ENCODE measurements at places on chromosomes 12 and 14.

DNA sequence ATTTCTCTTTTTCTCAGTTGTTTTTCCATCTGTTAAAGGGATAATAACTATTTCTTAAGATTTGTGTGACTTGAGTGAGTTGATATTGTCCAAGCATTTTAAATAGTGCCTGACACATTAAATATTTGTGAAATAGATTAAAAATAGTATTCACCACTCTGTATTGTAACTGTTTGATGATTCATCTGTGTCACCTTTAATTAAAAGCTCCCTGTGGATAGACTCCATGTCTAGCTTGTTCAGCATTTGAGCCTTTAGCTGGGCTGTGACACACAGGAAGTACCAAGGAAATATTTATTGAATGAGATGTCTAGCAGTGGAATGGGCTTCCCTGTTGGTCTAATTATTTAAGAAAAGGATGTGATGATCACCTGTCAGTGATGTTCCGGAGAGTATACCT, 1.8 kb upstream of the GLIPR1L2 start:
- no peak for DNase-seq

DNA sequence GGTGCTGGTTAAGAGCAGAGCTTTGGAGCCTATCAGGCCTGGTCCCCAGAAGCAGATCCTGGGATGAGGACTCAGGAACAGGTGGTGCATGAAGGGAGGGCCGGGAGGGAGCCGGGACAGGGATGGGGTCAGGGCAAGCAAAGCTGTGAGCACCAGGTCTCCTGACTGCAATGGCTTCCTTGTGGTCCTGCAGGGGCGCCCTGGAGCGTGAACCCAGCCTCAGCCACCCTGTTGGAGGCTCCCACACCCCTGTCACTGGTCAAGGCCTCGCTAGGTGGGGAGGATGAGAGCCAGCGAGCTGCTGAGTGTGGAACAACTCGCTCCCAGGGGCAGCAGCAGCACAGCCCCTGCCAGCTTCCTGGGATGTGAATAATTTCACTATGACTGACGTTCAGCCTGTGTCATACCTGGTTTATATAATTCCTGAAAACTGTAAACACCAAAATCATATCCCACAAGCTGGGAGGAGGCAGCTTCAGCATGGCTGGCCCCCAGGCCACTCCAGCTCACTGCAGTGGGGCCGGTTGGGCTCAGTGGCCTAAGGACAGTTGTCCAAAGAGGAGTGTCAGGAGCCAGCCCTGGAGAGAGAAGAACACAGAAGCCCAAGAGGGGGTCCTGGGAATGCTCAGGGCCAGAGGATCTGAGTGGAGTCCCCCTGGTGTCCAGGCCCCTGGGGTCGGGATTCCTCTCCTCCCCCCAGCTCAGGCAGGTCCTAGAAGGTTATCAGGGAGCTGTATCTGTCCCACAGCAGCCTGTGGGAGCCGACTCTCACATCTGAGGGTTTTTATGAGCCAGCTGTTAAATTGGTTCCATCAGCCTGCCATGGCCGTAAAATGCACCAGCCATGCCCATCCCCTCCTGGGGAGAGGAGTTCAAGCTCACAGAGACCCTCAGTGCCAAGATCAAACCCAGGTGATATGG, 272.9 kb downstream of the ADGRD1 start:
- DNase-seq: no peak

GRCh38 chr14:81169711-81170103, 51.1 kb downstream of the GTF2A1 start:
- DNase-seq: no peak

DNA sequence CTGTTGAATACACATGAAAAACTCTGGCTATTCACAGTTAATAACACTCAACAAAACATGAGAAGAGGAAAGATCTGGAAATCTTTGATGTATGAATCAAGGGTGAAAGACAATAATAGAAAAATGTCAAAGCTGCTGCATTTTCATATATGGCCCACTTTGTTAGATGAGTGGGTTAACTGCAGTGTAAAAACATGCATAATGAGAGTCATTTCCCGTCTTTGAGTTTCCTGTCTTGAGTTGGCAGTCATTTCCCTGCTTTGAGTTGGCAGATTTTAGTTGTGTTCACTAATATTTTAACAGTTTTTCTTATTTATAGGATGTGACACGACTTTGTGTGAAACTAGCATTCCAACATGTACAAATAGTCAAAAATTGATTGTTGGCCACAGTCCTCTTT, 87.9 kb upstream of the PTPRQ start:
- no peak for DNase-seq

GRCh38 chr12:122040579-122041386, 19.1 kb downstream of the BCL7A start:
- DNase-seq: no peak

- no peak for DNase-seq
Measured at GRCh38 chr14:99685151-99685591, 1.1 kb downstream of the CYP46A1 start.

DNA sequence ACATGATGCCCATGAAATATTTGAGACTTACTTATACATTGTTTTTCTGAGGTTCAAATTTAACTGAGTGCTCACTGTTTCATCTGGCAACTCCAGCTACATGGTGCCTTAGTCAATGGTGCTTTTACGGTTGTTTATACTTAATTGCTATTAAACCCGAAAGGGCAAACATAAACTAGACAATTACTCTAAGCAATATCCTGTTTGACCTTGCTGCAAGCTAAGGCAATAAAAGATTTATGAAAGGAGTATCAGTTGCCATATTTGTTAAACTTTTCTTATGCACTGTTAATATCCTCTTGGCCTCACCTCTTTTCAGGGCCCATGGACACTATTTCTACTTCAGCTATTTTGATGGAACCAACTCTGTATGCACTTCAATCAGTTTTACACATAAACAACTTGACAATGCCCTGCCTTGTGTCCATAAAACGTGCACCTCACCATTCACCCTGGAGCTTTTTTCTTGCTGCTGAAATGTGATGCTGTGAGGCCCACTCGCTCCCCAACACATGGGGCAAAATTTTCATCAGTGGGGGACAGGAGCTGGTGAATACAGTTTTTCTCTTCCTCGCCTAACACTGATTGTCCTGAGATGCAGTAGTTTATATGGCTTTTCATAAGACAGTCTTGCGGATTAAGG, 64.1 kb upstream of the HIF1A start:
- no peak for DNase-seq

DNA sequence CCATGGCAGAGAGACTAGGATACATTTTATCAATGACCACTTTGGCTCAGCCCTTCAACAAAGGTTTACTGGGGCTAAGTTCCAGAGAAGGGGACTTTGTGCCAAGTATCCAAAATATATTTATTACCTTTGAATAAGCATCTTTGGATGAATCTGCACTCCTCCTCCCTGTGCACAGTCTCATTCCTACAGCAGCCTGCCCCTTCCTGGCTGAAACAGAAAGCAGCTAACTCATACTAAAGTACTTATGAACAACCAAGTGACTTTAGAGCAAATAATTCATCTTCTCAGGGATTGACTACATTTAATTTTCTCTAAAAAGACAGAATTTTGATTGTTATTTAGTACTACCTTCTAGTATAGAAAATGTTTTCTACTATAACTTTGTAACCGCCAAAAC, 47.8 kb upstream of the ETV6 start:
- no peak for DNase-seq

DNA sequence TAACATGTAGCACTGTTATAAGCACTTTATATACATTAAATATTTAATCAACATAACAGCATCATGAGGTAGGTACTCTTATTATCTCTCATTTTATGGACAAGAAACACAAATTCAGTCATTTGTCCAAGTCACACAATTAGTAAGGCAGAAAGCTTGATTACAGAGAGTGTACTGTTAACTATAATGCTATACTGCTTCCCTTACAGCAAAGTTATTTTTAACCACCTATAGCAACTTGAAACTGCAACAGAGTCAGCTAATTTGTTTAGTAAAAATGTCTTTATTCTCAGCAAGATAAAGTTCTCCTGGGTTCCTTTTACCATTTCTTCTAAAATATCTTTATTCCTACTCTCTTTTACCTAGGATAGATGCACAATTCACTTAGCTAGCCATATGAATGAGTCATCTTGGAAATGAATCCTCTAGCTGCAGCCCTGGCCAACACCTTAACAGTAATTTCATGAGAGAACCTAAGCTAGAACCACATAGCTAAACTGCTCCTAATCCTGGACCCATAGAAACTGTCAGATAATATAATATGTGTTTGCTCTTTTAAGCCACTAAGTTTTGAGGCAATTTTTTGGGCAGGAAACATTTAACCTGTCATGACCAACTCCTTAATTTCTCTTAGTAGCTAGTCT, 90.2 kb upstream of the HECTD1 start:
- DNase-seq: no peak

DNA sequence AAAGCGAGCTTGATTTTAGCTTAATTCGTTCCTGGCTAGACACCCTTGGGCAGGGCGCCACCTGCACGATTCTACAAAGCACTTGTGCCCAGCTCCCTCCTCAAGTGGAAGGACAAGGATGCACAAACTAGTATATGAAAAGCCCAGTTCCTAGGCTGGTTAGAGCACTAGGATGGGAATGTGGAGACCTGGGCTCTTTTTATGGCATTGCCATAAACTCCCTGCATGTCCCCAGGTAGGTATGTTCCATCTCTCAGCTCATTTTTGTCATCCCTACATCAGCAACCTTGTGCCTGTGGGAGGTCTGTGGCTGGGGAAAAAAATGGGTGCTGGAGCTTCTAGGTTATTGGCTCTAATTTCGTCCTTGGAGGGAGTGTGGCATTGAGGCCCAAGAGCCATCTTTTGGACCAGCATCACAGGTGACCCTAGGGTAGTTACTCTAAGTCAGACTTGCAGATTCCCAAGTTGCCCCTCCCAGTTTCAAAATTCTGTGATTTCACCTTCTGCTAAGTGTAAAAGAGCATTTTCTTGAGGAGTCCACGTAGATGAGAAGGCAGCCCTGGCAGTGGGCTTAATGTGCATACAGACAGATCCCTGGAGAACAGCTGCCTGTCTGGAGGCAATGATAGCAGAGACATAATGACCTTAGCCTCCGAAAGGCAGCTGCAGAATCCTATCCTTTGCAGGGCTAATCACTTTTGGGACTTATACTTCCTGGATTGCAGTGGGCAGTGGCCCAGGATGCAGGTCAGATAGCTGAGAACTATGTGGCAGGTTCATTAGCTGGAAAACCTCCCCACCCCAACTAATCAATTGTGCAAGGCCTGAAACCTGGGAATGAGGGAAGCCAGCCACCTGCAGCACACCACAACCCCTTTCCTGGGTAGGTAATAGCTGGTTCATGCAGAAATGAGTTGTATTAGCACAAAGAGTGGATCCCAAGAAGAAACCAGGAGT, 47.6 kb upstream of the BDKRB2 start:
- no peak for DNase-seq

- DNase-seq: no peak
Measured at GRCh38 chr12:109497675-109498074, 20.2 kb downstream of the UBE3B start.

DNA sequence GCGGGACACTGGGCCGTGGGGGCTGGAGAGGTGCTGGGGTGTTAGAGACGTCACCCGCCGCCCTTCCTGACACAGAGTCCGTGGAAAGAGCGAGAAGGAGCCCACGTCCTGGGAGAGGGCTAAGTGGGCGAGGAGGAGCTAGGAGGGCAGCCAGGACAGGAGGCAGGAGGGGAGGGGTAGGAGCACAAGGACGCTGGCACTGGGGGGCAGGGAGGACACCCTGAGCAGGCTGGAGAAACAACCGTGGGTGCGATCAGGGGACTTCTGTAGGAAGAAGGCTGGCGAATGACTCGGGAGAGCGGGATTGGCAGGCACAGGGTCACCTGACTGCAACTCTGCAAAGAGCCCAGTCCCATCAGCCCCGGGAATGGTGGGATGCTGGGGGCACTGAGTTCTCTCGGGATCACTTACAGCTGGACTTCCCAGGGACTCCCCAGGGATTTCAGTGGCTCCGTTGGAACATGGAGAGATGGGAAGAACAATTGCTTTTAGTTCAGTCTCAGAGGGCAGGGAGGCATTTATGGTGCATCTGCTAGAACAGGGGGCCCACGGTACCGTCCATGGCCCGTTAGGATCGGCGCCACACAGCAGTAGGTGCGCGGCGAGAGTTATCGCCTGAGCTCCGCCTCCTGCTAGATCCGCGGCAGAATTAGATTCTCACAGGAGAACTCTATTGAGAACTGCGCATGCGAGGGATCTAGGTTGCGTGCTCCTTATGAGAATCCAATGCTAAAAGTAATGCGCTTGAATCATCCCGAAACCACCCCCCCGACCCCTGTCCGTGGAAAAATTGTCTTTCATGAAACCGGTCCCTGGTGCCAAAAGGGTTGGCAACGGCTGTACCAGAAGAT, 24.3 kb downstream of the UBR7 start:
- DNase-seq: no peak

- no peak for DNase-seq
Measured at GRCh38 chr14:93970585-93970964, 5.8 kb downstream of the ASB2 start.

GRCh38 chr14:97707603-97708002, 910.4 kb downstream of the VRK1 start:
- no peak for DNase-seq

DNA sequence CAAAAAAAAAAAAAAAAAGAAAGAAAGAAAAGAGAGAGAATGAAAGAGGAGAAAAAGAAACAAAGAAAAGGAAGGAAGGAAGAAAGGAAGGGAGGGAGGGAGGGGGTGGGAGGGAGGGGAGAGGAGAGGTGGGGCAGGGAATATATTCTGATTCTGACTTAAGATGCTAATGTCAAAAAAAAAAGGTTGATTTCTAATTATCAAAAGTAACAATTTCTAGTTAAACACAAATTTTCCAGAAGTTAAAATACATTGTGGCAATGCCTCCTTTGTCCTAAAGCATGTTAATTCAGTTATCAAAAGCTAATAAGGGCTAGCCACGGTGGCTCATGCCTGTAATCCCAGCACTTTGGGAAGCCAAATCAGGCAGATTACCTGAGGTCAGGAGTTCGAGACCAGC, 7.5 kb downstream of the MPHOSPH9 start:
- DNase-seq: no peak

DNA sequence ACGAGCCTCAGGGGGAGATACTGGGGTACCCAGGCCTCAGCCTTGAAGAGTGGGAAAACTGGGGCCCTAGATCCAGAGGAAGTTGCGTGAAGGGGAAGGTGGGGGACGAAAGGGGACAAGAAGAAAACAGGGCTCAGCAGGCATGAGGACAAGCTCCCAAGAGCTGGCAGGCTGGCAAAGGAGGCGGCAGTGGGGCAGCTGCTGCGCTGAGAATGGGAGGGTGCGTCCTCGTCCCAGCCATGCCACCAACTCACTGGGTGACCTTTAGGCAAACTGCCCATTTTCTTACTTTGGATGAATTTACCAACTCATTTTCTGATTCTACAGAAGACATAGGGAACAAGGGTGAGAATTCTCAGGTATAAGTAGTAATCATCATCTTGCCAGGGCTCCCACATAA, 133.6 kb downstream of the TTC7B start:
- DNase-seq: no peak

DNA sequence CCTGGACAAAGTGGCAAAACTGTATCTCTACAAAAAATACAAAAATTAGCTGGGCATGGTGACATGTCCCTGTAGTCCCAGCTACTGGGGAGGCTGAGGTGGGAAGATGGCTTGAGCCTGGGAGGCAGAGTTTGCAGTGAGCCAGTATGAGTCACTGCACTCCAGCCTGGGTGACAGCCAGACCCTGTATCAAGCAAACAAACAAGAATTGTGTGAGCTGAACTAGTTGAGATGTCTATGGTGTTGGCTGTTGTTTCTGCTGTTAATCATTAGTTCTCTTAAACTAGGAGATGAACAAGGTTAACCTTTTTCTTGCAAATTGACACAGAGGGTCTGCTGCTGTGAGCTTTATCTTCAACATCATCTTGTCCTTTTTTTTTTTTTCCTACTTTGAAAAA, 23.6 kb downstream of the RASSF3 start:
- no peak for DNase-seq

GRCh38 chr12:58731096-58731495, 189.2 kb downstream of the LRIG3 start:
- no peak for DNase-seq

GRCh38 chr14:20603813-20604690, 12.9 kb upstream of the RNASE12 start:
- DNase-seq: no peak

Data from iPS DF 6.9 (cell line).